ENCODE measurements at places on chromosomes 2 and 18.

GRCh38 chr18:12552879-12553242, 105.0 kb downstream of the SPIRE1 start:
- no peak for DNase-seq

DNA sequence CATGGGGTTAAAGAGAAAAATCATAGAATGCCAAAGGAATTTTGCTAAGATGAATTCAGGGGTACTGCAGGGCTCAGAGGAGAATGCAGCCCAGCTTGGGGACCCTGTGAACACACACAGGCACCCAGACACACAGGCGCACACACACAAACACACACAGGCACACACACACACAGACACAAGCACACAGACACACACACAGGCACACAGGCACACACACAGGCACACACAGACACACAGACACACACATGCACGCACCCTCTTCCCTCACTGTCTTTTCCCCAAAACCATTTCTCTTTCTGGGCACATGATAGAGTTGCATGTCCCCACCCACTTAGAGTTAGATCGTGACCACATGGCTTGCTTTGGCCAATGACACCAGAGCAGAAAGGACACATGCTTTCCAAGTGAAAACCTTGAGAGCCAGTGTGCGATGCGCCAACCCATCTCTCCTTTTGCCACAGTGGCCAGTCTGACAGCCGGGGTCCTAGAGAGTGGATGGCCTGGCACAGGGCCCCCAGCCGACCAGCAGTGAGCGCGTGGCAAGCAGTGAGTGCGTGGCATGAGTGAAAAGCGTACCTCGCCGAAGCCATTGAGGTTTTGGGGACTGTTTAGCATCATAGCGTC, 163.3 kb downstream of the KLHL29 start:
- no peak for DNase-seq

- peak; percentile 63 for DNase-seq
These were observed 3.2 kb downstream of the CFLAR start for GRCh38 chr2:201118961-201119854.

GRCh38 chr2:85564144-85564563, 2.9 kb upstream of the GGCX start:
- DNase-seq, result no peak

- DNase-seq, result no peak
These were observed 476.7 kb downstream of the EPHA4 start for GRCh38 chr2:221095356-221095755.

DNA sequence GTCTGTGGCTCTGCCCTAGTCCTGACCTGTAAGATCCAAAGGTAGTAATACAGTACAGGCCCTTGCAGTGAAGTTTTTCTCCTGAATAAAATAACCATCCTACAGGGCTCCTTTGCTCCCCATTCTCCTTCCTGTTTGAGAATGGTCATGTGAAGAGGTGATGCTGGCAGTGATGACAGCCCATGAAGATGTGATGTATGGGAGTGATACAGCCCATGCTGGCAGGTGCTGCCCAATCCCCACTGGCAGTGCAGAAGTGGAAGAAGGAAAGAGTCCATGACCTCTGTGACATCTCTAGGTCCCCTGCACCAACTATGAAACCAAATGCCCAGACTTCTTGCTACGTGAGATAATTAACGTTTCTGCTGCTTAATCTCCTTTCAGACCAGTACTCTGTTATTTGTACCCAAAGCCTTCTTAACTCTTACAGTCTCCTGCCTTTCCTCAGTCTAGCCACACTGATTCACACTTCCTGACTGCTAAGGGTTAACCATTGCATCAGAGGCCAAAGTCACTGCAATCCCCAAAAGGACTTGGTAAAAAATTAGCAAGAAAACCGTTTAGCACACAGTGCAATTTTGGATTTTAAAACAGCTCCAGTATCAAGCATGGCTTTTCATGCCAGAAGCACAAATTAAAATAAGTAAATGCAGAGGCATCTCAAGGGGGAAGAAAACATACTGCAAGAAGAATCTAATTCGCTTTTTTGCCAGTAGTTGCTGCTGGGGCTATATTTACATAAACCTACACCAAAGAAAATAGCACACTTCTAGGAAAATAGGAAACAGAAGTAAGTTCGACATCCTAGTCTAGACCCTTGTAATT, 98.0 kb downstream of the STK39 start:
- no peak for DNase-seq

GRCh38 chr2:29213888-29214291, 98.7 kb downstream of the CLIP4 start:
- no peak for DNase-seq

GRCh38 chr2:196598846-196599245, 40.7 kb upstream of the CCDC150 start:
- no peak for DNase-seq

DNA sequence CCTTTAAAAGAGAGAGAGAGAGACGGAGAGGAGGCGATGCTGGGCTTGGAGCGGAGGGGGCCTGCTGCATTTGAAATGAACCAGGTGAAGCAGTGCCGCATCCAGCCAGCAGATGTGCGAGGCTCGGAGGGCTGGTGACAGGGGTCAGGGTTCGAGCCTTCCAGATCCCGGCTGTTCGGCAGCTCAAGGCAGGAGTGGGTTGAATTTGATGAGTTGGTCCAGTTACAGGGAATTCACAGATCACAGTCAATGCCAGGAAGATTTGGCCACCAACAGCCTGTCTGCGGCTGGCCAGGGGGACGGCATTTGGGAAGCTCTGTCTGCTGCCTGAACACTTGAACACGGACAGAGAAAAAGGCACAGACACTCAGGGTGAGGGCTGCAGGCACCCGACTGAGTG, 48.6 kb downstream of the PTGR3 start:
- DNase-seq, result no peak

DNA sequence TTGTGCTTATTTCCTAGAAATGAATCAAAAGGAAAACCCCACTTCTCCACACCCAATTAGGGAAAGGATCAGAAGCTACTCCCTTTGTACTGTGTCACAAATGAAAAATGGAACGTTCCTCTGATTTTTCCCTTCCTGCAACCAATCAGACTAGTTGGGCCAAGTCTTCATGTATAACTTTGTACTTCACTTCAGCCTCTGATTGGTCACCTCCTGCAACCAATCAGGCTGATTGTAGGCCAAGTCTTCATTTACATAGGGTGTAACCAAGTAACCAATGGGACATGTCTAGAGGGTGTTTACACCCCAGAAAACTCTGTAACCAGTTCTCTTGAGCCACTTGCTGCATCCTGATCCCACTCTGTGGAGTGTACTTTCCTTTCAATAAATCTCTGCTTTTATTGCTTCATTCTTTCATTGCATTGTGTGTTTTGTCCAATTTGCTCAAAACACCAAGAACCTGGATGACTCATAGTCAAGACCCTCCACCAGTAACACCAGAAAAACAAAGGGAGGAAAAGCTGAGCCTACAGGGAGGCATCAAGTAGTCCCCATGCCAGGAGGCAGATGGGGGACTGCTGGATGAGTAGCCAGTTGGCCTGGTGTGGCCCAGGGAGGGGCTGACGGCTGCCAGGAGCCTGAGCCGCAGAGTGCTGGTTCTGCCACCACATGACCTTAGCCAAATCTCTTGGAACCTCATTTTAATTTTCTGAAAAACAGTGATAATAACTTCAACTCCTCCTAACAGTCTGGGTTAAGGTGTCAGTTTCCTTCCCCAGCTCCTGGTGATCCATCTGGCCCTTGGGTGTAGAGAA, 46.1 kb downstream of the SOWAHC start:
- peak; percentile 7 for DNase-seq

GRCh38 chr18:79043288-79043687, 25.9 kb upstream of the ATP9B start:
- no peak for DNase-seq

DNA sequence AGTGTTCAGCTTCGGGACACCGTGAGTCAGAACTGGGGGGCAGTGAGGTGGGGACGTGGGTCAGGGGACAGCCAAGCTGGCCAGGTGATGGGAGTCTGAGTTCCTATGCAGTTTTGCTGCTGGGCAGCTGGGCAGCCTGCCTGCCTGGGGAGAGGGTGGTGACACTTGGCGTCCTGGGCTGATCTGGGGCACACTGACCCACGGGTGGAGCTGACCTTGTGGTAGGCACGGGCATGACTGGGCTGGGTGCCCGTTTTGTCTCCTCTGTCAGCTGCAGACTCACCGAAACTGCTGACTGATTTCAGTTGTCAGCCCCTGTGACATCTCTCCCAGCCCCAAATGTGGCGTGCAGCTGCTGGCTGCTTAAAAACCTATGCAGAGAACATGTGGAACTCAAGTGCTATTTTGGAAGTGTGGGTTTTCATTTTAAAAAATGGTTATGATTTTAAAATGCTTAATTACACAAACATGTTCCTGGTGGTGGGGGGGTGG, 32.6 kb upstream of the E2F6 start:
- DNase-seq, result peak; percentile 97

DNA sequence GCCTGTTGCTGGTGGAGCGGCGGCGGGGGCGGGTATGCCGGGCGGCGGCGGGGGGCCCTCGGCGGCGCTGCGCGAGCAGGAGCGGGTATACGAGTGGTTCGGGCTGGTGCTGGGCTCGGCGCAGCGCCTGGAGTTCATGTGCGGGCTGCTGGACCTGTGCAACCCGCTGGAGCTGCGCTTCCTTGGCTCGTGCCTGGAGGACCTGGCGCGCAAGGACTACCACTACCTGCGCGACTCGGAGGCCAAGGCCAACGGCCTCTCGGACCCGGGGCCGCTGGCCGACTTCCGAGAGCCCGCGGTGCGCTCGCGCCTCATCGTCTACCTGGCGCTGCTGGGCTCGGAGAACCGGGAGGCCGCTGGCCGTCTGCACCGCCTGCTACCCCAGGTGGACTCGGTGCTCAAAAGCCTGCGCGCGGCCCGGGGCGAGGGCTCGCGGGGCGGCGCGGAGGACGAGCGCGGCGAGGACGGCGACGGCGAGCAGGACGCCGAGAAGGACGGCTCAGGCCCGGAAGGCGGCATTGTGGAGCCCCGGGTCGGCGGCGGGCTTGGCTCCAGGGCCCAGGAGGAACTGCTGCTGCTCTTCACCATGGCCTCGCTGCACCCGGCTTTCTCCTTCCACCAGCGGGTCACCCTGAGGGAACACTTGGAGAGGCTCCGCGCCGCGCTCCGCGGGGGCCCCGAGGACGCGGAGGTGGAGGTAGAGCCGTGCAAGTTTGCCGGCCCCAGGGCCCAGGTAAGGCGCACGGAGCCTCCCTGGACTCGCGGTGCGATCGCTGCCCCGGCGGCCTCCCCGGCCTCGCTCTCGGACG, 1.0 kb downstream of the ZCCHC2 start:
- DNase-seq, result peak; percentile 17

DNA sequence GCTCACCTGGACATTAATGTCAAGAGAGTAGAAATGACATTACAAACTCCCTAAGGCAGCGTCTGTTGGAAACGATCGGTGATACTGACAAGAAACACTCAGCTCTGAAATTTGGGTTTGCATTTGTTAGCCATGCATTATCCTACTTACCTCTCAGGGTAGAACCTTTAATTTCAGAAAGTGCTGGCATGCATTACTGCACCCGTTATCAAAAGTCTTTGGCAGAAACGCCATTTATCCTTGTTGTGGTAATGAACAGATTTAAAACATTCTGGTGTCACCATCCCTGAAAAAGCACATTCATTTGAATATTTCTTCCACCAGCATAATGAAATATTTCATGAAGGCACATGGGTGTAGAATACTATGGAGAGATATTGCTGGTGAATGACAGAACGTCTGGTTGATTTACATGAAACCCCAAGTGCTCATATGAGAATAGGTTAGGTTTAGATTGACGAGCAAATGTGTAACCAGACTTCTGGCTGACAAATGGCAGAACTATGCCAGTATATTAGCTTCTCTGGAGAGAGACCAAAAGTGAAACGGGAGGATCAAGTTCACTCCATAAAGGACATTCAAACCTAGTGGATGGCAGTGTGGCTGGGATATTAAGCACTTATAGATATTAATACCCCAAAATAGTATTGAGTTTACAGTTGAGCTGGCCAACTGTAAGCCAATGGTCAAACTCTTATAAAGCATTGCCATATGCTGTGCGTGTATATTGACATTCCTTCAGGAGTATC, 53.5 kb upstream of the ITGB6 start:
- no peak for DNase-seq

DNA sequence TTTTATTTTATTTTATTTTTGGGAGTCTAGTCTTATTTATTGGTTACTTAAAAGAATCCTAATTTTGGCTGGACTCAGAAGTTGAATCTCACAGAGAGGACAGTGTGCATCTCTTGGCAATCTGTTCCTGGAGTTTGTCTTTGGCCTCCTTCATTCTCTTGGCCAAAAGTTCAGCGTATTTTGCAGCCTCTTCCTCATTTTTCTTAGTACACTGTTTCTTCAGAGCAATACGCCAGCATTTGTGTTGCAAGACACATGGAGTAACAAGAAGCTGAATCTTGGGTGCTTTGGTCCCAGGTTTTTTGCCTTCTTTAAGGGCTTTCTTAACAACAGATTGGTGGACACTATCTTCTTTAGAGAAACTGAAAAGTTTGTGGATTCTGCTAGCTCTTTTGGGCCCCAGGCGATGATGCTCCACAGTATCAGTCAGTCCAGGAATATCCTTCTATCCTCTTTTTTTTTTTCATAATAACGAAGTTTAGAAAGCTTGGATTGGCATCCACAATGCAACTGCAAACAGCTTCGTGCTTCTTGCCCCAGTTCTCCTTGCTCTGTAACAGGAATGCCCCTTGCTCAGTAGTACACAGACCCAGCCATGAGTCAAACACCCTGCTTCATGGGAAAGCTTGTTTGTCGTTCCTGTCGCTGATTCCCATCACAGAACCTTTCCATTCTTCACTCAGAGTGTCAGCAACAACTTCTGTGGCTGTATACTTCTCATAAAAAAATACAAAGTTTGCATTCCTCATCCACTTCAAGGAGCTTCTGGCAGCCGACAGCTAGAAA, 34.8 kb upstream of the RFX8 start:
- DNase-seq, result no peak

DNA sequence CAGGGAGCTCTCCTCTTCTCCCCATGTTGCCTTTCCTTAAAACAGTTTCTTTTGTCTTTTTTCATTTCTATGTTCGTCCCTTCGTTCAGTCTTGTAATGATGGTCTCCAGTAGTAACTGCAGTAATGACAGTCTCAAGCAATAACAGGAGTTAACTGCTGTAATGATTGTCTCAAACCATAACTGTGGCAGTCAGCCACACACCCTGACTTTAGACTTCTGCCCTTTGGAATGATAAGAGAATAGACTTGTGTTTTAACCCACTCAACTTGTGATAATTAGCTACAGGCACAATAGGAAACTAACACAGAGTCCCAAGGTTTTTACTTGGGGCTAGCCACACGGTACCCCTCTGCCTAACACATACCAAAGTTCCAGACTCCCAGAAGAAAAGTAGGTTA, 12.1 kb downstream of the TMEM131 start:
- DNase-seq, result no peak

GRCh38 chr2:41932241-41933045, 115.4 kb upstream of the PKDCC start:
- no peak for DNase-seq

Measured in MM.1S (cell line).